ENCODE measurements at places on chromosomes 6 and 20.
A peak's percentile ranks its signal among the peaks of the same experiment; 100 is the strongest.

GRCh38 chr20:37880726-37881591 lies 22.0 kb upstream of the VSTM2L start:
- no peak for DNase-seq

- DNase-seq = peak; percentile 58
These were observed 16.4 kb downstream of the TRMT6 start for GRCh38 chr20:5933802-5934436.

GRCh38 chr6:167731216-167731615 lies 95.5 kb upstream of the AFDN start:
- no peak for DNase-seq

GRCh38 chr6:41092421-41093140 lies 19.8 kb downstream of the NFYA start:
- no peak for DNase-seq

- DNase-seq = no peak
These were observed 114.8 kb downstream of the TBXT start for GRCh38 chr6:166052837-166053236.

- DNase-seq = no peak
These were observed 129.8 kb upstream of the FOXQ1 start for GRCh38 chr6:1181939-1182605.

GRCh38 chr6:4466769-4467480 lies 309.3 kb upstream of the CDYL start:
- DNase-seq = no peak

GRCh38 chr6:20978151-20978614 lies 443.9 kb downstream of the CDKAL1 start:
- DNase-seq = no peak

- DNase-seq = no peak
These were observed 107.8 kb downstream of the RNGTT start for GRCh38 chr6:88855541-88856147.

Measured in stimulated activated naive B cell treated with anti-CD40 and anti-IgM and Interleukin-4, amounts not matched to agents 10 μg/mL and 1 μg/mL and 100 μg/mL, for 72 hours (primary cell).